ENCODE measurements at places on chromosomes 3 and 15.

DNA sequence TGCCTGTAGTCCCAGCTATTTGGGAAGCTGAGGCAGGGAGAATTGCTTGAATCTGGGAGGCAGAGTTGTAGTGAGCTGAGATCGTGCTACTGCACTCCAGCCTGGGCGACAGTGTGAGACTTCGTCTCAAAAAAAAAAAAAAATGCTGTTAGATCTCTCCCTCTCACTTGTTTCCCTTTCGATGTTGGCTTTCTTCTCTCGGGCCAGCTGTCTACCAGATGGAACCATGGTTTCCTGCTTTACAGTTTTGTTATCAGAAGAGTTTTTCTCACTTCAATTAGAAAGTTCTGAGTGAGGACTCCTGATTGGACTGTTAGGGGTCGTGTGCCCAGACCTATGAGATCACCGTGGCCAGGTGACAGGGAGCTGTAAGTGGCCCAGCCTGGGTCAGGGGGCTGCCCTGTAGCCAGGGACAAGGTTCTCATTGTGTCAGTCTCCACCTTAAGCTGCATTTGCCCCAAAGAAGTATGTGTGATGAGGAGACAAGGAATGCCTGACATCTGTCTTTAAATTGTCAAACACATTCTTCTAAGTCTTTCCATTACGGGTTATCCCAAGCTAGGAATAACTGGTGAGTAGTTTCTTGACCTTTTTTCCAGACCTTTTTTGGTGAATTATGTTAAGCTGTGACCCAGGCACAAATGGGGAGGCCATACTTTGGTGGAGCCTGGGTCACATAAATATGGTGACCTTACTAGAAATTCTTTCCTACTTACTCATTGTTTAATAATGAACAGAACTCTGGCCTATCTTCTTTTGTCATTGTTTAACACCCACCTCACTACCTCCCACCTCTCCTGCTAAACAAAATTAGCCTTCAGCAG, 25.2 kb downstream of the SNAPC5 start:
- DNase-seq: no peak

DNA sequence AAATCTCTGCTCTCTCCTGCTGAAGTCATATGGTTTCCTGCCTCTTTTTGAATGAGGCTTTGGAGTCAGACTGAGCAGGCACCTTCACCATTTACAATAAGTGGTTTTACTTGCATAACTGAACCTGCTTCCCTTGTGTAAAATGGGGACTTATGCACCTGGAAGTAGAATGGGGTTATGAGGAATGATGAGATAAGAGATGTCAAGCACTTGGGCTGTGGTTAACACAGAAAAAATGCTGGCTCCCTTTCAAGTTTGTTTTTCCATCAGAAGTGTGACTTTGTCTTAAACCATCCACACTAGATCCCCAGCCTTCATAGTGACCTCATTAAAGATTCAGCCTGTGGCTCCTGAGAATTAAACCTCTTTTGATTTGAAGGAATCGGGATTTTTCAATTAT, 5.2 kb downstream of the EXOSC7 start:
- no peak for DNase-seq

- DNase-seq: no peak
Observed at GRCh38 chr3:191105418-191105817, 93.6 kb upstream of the OSTN start.

DNA sequence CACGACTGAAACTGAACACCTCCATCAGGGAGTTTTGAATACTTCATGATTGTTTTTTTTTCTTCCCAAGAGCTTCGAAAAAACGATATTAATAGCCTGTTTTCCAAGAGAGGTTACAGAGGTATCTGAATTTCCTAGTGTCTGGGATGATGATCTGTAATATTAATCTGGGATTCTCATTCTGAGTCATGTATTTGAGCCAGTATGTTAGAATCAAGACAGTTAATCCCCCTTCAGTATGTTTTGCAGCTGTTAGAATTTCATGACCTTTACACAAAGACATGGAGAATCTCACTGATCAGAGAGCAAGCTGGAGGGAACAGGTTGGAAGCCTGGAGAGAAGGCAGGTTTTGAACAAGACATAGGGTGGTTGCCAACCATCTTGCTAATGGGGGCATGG, 234.5 kb upstream of the GAP43 start:
- DNase-seq: no peak

DNA sequence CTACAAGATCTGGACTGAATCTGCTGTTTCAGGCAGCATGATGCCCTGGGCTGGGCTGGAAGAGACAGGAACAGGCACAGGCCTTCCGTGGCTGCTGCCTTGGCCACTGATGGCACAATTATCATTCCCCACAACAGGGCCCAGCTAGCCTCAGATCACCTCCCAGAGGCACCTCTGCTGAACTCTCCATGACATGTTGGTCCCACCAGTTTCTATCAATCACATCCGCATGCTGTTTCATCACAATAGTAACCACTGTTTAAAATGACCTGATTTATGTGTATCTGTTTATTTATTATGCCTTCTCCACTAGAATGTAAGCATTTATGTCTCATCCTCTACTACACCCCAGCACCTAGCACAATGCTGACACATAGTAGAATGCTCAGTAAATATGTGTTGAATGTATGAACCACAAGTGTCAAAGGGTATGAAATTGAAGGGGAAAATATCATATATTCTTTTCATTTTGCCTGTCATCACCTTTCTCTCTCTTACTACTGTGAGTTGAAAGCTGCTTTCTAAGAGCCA, 32.7 kb upstream of the ZBTB38 start:
- DNase-seq: no peak

- no peak for DNase-seq
Observed at GRCh38 chr3:339351-339750, 142.8 kb downstream of the CHL1 start.

GRCh38 chr3:128794067-128794768, 68.2 kb downstream of the RAB7A start:
- DNase-seq: no peak

DNA sequence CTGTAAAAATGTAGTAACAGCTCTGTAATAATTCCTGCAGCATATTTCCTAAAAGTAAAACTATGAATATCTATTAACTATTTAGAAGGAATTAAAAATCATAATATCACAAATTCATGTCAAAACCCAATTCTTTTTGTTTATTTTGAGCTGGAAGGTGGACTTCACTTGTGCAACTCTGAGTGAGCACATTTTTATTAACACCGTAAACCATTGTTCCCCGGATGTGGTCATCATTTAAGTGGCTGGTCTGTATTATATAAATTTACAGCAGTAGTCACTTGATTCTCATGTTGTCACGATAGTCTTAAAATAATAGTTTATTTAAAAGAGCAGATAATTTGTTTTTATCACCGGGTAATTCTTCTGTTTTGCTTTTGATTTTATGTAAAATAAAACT, 43.0 kb upstream of the UTS2B start:
- no peak for DNase-seq

- DNase-seq: no peak
Observed at GRCh38 chr3:146834917-146835316, 229.8 kb upstream of the PLSCR5 start.

DNA sequence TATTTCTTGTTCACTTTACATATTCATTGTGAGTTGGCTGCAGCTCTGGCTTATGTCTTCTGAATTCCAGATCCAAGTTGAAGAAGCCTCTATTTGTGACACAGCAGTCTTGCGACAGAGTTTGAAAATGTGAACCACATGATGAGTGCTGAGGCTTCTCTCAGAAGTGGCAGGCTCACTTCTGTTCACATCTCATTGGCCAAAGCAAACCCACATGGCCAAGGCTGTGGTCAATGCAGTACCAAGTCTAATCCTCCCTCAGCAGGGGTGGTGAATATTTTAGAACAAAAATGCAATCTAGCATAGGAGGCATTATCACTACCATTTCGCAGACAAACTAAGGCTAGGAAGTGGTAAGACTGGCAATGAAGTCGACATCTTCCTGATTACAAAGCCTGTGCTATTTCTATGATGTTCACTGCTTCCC, 45.2 kb downstream of the CDCP1 start:
- no peak for DNase-seq

DNA sequence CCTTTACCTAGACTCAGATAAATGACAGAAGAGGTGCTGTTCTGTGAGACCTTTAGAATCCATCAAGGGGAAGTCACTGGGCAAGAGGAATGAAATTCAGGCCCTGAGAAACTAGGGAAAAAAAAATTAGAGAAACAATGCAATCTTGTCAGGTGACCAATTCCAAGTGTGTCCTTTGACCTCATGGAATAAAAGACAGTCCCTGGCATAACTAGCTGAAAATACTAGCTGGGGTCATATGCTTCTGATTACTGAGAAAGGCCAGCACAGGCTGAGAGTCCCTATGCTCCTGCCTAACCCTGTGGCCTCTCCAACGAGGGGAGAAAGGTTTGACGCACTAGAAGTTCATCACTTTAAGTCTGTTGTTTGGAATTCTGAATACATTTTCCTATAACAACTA, 167.3 kb downstream of the XXYLT1 start:
- no peak for DNase-seq

- DNase-seq: peak; percentile 5
Observed at GRCh38 chr3:117793622-117794265, 1084.2 kb downstream of the TUSC7 start.

- DNase-seq: no peak
Observed at GRCh38 chr3:62500556-62501288, 127.4 kb upstream of the FEZF2 start.

All from NCI-H1092 (cell line).